ENCODE measurements at places on chromosomes 1 and 21. TPM values are rescaled to one million over a fixed set of nuclear protein-coding genes. Genes with fewer than 3 reads are reported as not detected.

DNA sequence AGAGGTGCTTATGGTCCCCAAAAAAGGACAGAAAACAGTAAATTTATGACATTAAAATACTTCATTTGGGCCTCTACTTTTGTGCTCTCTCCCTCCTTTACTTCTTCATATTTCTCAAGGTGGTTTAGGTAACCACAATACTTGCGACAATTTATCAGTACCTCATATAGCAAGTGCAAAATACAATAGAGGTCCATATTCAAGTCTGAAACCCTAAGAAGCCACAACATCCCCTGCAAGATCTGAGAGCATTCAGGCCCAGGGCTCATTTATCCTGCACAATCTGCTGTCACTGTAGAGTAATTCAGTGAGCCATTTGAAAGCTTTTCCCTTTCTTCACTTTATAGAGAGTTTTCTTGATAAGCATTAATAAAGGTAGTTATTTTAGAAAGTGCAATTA, 24.2 kb upstream of the ATP6V1G3 start:
- peak; percentile 47 for DNase-seq

- no peak for DNase-seq
Measured at GRCh38 chr1:6048179-6048867, 2.6 kb downstream of the KCNAB2 start.

- DNase-seq = no peak
Measured at GRCh38 chr1:235748747-235749146, 99.2 kb upstream of the GNG4 start.

The KPRP gene
- total RNA-seq = not detected

The RPTN gene
- total RNA-seq = not detected

All from CD4-positive, CD25-positive, alpha-beta regulatory T cell (primary cell).